ENCODE measurements at places on chromosomes 6 and 20.

GRCh38 chr20:37095108-37095598 is 644 bp downstream of the RBL1 start:
- DNase-seq, result no peak

GRCh38 chr6:87755708-87756671 is 54.0 kb upstream of the AKIRIN2 start:
- DNase-seq, result no peak

DNA sequence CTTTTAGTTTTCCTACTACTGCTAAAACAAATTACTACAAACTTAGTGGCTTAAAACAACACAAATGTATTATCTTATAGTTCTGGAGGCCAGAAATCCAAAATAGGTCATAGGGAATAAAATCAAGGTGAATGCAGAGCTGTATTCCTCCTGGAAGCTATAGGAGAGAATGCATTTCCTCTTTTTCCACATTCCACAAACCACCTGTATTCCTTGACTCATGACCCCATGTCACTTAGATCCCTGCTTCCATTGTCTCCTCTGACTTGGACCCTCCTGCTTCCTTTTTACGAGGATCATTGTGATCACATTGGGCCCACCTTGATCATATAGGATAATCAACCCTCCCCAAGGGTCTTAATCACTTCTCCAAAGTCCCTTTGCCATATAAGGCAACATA is 200.8 kb downstream of the KCNQ5 start:
- DNase-seq, result peak; percentile 25

DNA sequence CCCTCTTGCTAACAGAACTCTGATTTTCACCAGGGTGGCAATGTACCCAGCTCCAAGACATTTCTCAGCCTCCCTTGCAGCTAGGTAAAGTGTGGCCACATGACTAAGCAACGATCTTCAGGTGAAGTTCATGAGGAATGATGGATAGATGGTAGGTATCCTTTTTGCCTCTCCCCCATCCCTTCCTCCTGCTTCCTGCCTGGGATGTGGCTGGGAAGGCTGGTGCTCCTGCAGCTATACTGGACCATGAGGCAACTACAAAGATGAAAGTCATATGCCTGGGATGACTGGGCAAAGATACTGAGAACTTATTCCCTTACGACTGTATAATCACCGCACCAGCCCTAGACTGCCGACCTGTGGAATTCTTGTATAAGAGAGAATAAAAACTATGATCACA is 13.4 kb downstream of the ZNF335 start:
- no peak for DNase-seq

GRCh38 chr6:168655462-168656152 is 214.6 kb downstream of the SMOC2 start:
- DNase-seq, result no peak

DNA sequence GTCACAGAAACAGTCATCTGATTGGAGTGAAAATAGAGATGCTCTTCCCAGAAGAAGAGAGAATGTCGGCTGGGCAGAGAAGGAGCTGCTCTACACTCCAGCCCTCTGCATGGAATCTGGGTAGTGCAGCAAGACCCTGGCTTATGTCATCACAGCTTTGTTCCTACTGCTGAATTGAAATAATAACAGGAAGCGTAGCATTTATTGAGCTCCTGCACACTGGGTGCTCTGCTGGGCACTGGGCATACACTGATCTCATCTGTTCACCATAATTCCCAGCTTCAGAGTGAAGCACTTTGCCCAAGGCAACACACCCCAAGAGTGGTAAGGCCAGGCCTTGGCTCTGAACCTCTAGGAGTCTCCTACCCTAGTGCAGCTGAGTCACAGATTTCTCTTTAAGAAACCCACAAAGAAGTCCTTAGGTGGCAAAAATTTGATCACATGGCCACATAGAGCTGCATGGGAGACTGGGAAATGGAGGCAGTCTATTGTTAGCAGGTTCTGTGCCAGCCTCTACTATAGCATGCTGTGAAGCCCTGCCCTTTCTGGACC is 3.9 kb upstream of the SDCBP2 start:
- DNase-seq, result no peak

- DNase-seq, result no peak
These were observed 490.4 kb upstream of the HS3ST5 start for GRCh38 chr6:114833211-114833610.

- no peak for DNase-seq
These were observed 977.7 kb upstream of the SLC35B3 start for GRCh38 chr6:9412951-9413559.

DNA sequence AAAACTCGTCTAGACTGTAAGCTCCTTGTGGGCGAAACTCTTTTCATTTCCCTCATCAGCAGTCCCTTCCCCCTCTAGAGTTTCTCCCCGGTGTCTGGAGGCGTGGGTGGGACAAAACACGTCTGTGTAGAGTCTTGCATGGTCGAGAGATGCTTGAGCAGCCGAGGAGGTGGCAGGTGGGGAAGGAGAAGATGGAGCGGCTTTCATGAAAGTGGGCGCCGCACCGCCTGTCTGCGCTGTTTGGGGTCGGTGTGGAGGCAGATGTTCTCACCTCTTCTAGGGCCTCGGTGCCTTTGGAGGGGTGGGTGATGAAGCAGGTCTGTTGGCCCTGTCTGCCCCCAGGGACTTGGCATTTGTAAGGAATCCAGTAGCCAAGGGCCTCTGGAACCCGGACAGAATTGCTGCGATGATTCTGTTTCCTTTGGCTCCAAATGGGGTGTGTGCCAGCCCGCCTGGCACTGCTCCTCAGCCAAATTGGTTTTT is 1.2 kb downstream of the BRPF3 start:
- DNase-seq, result no peak

DNA sequence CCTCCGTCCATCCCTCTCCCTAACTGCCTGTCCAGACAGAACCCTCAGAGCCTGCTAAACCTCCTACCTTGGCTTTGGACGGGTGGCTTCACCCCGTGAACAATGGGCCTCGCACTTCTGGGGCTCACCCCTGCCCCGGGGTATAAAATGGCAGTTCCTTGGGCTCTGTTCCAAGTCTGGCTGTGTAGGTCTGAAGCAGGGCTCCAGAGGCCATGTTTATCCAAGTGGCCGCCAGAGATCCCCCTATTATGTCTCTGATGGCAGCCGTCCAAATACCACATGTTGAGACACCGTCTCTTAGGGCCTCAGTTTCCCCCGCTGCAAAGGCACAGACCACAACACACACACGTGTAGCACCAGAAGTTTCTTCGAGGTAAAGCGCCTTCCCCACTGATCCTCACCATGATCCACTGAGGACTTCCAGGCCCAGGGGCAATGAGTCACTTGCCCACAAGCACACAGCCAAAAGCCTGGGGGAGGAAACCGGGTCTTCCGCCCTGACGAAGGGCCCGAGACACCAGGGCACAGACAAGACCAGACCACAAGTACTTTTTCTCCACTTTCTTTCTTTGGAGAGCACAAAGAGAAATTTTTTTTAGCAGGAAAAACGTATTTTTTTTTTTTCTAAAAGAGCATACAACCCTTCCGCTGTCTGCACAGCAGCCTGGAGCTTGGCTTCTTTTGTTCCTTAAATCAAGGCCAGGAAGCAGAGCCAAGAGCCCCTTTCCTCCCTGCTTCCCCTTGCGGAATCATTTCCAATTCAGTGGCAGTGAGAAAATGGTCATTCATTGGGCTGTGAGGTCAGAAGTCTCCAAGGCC is 11.8 kb downstream of the CPNE5 start:
- DNase-seq, result no peak

DNA sequence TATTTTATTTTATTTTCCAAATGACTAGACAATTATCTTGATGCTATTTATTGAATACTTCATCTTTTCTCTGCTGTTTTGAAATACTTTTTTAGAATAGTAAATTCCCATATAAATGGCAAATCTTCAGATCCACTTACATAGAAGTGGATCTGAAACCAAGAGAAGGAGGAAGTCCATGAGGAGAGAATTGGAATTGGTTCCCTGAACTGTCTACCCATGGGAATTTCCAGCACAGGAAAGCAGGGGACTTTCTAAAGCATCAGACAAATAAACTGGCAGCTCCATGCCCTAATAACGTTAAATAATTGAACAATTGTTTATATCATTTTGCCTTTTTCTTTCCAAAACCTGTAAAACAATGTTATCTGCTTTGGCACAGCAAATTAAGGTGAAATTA is 47.1 kb upstream of the PNRC1 start:
- DNase-seq, result no peak

- DNase-seq, result no peak
These were observed 46.3 kb upstream of the CD93 start for GRCh38 chr20:23132293-23132929.

DNA sequence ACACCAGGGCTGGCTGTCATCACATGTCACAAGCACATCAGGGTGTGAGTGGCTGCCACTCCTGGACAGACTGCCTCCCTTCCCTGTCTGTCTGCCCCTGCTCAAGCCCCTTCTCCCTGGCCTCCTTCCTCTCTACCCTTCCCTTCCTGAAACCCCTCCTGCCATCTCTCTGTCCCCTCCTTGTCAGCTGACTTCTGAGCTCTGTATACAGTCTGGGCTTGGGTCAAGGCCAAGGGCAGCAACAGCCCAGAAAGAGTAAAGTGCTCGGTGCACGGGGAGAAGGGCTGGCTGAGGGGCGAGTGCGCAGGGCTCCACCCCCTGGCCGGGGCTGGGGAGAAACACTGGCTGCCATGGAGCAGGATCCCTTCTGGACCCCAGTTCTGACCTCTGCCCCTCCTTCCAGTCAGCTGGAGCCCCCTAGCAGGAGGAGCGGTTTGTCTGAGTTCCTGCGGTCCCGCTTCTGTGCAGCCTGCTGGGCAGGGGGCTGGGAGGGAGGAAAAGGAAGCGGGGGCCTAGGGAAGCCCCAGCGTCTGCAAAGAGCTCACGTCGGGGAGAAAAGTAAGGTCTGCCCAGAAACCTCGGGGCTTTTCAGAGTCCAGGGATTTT is 2.0 kb downstream of the LKAAEAR1 start:
- no peak for DNase-seq

- DNase-seq, result no peak
These were observed 330.3 kb upstream of the PRDM1 start for GRCh38 chr6:105755885-105756284.

DNA sequence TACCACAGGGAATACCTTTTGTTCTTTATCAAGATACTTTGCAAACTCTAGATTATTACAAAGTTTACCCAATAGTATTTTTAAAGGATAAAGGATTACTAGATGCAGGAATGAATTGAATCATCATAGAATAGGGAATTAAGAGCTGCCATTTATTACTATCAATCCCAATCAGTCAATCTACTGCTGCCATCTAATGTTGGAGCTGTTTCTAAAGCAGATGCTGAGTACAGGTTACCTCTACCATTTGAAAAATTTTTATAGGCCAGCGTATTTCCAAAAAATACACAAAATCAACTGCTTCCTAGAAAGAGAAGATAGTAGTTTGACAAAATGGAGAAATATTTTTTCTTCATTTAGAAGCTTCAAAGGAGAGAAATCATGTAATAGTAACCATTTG is 520.4 kb downstream of the ADGRB3 start:
- no peak for DNase-seq

DNA sequence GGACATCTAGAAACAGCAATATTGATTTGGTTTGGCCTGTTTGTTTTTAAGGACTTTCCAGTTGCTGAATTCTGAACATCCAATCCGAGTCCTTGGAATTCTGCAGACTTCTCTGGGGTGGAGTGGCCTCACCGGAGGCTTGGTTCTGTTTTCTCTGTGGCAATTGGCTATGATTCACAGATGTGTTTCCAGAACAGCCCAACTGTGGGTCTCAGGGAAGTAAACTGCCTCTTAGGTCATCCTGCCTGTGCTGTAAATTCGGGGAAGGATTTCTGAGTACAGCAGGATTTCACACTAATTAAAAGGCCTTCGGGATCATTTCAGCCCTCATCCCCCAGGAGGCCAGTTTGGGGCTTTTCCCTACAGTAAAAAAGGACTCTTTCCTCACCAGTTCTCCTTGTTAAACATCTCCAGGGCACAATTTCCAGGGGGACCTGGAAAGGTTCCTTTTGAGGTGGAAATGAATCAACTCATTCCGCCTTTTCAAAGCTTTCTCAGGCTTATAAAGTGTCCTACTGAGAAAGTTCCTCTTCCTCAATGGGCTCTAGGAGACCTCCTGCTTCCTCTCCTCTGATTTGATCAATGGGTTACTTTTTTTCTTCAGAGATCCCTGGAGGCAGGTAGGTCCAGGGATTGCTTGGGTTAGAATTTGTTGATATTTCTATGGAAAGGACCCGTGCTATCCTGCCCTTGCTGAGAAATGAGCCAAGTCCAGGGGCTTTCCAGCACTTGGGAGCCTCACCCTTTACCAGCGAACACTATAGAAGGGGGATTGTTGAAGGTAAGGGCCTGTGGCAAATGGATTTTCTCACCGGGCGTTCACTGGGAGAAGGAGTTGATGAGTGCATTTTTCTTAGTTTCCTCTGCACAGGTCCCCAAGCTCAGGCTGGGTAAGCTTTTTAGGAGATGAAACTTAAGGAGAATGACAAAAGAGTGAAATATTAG is 114.6 kb downstream of the CLIC5 start:
- peak; percentile 42 for DNase-seq

DNA sequence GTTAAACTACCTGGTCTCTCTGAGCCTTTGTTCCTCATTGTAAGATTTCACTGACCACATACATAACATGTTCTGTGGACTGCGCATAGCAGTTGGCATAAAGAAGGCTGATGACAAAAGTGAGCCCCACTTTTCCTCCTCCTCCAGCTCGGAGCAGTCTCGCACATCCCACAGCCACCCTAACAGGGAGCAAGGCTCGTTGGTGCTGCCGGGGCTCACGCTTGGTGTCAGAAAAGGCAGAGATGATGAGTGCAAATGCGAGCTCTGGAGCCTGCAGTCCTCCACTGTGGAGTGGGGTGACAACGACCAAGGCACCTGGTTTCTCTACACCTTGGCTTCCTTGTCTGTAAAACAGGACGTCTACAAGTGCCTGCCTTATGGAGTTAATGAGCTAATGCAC is 9.7 kb downstream of the TGM3 start:
- DNase-seq, result no peak

GRCh38 chr6:64227863-64228262 is 592.3 kb downstream of the PHF3 start:
- DNase-seq, result no peak

- no peak for DNase-seq
These were observed 959.9 kb upstream of the FLRT3 start for GRCh38 chr20:15297059-15297875.

DNA sequence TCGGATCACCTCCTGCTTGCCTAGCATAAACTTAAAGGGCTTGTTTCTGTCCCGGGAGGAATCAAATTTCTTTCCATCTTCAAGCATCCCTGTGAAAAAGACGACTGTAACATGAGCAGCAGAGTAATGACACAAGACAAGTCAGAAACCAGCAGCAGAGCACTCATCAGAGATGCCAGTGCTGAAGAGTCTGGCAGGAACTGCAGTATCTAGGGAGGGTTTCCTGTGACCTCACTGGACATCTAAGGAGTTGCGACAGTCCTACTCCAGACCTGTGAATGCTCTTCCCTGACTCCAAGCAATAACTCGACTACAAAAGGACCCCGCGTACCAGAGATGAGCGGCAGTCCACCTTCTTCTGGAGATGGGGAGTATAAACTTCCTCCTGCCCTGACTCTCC is 17.3 kb downstream of the FKBP1A start:
- DNase-seq, result no peak

DNA sequence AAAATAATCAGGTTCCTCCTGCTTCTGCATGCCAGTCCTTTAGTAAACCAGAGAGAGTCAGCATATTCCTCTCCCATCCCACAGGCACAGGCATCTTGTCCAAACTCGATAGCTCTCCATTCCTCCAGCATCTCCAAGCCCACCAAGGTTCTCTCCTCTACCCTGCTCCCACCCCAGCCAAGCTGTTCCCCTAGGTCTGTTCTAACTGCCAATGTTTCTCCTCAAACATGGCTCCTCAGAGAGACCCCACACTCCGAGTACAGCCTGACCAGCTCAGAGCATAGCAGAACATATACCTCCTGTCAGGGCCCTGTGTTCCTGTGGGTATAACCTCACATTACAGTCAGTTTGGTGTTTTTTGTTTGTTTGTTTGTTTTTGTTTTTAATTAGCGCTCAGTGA is 177.8 kb downstream of the VEGFA start:
- no peak for DNase-seq

All from iPS DF 19.7 (cell line).